ENCODE measurements at places on chromosomes 13 and 19. TPM values are rescaled to one million over a fixed set of nuclear protein-coding genes. Genes with fewer than 3 reads are reported as not detected.

DNA sequence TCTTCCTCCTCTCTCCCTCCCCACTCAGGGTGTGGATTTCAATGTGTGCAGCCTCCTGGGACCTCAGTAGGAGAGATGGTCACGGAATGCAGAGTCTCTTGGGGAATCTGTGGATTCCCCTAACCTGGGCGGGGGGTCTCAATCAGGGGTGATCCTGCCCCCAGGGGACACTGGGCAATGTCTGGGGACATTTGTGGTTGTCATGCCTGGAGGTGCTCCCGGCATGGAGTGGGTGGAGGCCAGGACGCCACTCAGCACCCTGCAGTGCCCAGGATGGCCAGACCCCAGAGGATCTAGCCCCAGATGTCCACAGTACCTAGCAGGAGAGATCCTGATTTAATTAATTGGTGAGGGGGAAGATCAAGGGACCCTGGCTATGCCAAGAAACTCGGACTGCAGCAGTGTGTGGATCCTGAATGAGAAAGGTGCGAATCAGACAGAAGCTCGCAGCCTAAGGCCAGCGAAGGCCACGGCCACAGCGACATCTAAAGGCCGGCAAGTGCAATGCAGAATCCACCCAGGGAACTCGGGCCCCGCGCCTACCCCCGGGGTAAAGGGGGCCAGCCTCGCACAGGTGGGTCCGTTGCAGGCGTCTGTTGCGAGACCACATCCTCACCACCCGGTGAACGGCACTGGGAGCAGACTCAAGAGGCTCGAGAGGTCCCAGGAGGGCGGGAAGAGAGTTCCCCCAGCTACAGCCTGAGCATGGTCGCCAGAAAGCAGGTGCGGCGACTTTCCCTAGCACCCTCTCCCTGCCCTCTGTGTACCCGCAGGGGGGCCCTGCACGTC, 88.8 kb downstream of the GNG7 start:
- DNase-seq = no peak

The POSTN gene
- 0.26 TPM for polyA plus RNA-seq

- DNase-seq = no peak
Observed at GRCh38 chr19:50772476-50772875, 2.2 kb downstream of the GPR32 start.

The ZNF132 gene
- 1.5 TPM for polyA plus RNA-seq

DNA sequence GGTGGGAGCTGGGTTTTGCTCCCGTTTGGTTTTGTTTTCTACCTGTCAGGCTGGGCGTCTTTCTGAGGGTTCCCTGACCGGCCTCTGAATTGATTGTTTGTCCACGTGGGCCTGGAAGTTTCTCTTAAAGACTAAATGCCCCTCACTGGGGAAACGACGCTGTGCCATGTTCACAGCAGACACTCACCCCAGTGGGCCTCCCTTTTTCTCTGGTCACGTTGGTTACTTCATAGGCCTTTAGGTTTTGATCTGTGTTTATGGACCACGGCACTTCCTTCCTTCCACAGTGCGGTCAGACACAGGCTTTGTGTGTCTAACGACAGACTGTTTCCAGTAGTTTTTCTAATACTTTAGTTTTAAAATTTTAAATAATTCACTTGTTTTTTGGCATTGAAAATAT, 20.1 kb upstream of the NDUFS7 start:
- no peak for DNase-seq

Measured in mammary epithelial cell (primary cell).